ENCODE measurements at places on chromosomes 1 and 21. TPM values are rescaled to one million over a fixed set of nuclear protein-coding genes. Genes with fewer than 3 reads are reported as not detected.

PSEN2 gene
- 11.0 TPM for total RNA-seq

TADA1 gene
- total RNA-seq: 15.2 TPM

OR2G6 gene
- 1.1 TPM for total RNA-seq

LTN1 gene
- total RNA-seq: 13.8 TPM

FMOD gene
- total RNA-seq: 0.26 TPM

- no peak overlapping the region for H3K4me3 ChIP-seq
- H3K27me3 ChIP-seq: no peaks in the 10 kb centered on the region
- no peak for DNase-seq
- peaks cover 82% of the 10 kb centered on the region for H3K36me3 ChIP-seq
- no peak overlapping the region for H3K27ac ChIP-seq
Observed at GRCh38 chr1:39567302-39567701, 9.3 kb downstream of the PABPC4 start.

DNA sequence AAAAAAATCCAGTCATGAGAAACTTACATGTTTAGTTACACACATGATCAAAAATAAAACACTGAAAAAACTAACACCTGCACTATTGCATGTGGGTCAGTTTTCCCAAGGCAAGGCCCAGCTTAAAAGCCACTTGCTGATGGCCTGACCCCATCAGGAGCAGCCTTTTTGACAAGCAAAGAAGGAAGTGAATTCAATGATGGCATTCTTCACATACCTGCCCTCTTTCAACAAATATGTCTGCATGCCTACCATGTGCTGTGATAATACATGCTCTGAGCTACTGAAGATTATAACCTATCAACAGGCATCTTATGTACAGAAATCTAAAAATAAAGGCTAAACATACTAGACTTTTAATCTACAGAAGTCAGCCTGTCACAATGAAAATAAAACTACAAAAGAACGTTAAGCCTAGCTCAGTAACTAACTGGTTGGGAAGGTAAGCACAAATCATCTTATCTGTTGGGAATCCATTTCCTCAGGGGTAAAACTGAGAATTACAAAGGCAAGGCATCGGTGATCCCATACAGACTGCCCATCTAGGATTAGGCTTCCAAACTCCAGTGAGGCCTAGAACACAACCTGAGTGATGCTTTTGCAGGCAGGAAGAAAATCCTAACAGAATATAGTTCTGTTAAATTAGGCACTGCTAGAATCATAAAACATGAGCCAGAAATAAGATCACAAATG lies 14.5 kb downstream of the SORT1 start:
- H3K4me3 ChIP-seq: no peak overlapping the region

DNA sequence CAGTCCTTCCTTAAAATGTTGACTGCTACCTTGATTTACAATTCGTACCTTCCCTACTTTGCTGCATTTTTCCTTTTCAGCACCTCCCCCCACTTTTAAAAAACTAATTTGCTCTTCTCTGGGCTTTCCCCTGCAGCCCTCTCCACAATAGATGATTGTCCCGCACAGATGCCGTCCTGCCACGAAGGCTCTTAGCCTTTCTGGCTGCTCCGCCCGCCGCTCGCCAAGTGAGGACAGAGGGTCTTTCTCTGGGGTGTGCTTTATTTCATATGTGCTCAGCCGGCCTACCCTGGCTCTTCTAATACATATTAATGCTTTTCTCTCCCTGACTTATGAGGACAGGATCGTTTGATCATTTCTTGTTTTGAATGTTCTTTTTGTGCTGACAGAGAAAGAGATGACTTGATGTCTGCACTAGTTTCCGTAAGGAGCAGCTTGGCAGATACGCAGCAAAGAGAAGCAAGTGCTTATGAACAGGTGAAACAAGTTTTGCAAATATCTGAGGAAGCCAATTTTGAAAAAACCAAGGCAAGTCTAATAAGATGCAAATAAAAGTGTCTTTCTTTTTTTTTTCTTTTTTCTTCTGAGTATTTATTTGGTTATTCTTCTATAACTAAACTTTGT lies 60.6 kb downstream of the SDCCAG8 start:
- no peaks in the 10 kb centered on the region for H3K36me3 ChIP-seq
- no peak overlapping the region for H3K4me3 ChIP-seq
- no peaks in the 10 kb centered on the region for H3K27me3 ChIP-seq
- H3K27ac ChIP-seq: peak overlapping the region; percentile 34

DNA sequence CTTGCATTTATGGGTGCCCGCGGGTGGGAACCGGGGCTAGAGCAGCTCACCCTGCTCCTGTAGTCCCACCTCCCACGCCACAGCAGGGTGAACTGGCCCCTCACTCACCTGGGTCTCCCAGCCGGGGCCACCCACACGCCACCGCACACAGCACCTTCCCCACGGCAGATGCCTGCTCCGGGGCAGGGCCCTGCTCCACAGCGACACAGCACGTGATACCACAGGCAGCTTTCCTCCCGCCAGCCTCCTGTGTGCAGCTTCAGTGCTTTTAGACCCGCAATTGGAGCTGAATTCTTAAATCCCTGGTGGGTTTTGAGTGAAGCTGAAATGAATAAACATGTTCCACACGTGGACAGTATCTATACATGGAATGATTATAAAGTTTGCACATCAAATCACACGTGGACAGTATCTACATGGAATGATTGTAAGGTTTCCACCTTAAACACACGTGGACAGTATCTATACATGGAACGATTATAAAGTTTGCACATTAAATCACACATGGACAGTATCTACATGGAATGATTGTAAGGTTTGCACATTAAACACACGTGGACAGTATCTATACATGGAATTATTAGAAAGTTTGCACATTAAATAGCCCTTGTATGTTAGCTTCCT lies 93.1 kb upstream of the COL6A1 start:
- DNase-seq: no peak
- no peak overlapping the region for H3K4me3 ChIP-seq

DNA sequence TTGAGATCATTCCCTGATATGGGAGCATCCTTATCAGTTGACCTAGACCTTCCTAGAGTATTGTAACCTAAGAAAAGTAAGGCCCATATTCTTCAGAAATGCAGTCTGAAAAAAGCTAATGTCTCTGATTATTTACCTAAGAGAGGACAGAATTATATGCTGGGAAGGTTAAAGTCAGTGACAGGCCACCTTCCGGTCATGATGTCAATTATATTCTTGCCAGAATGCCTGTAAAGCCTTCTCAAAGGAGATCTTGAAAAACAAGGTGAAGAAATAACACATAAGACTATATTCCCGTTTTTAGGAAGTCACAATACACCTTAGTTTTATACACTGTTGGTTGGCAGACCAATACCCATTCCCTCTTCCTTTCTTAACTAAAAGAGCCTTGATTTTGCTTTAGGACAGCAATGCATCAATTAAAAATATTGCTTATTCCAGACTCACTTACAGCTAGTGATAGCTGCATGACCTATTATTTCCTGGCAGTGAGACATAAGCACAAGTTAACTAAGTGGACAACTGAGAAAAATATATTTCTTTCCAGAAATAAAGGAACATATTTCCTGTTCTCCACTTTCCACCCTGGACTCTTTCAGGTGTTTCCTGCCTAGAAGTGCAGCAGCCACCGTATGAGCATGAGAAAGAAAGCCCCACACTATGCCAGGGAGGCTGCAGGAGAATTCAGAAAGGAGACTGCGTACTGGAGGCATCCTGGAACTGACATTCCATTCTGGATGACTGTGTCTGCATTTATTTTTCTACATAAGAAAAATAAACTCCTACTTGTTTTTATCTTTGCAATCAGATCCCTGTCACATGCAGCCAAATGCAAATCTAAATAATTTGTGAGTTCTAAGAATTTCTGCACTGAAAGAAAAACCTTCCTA lies 332.9 kb upstream of the PTBP2 start:
- no peak overlapping the region for H3K27ac ChIP-seq
- DNase-seq: no peak
- no peak overlapping the region for H3K4me3 ChIP-seq
- no peaks in the 10 kb centered on the region for H3K36me3 ChIP-seq
- H3K4me1 ChIP-seq: no peaks in the 10 kb centered on the region

DNA sequence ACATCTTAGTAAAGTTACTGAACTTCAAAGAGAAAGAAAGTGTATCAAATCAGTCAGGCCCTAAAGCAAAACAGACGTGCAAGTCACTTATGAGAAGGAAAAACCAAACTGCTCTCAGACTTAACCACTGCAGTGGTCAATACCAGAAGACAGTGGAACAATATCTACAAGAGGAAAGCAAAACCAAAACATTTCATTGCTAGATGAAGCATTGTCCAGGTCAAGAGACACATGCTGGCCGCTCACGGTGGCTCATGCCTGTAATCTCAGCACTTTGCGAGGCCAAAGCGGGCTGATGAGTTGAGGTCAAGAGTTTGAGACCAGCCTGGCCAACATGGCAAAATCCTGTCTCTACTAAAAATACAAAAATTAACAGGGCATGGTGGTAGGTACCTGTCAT lies 82.0 kb upstream of the MROH9 start:
- H3K27me3 ChIP-seq: no peaks in the 10 kb centered on the region
- DNase-seq: peak; percentile 39
- H3K27ac ChIP-seq: no peak overlapping the region
- H3K4me3 ChIP-seq: no peak overlapping the region
- no peaks in the 10 kb centered on the region for H3K36me3 ChIP-seq
- peaks cover 10% of the 10 kb centered on the region for H3K4me1 ChIP-seq

DNA sequence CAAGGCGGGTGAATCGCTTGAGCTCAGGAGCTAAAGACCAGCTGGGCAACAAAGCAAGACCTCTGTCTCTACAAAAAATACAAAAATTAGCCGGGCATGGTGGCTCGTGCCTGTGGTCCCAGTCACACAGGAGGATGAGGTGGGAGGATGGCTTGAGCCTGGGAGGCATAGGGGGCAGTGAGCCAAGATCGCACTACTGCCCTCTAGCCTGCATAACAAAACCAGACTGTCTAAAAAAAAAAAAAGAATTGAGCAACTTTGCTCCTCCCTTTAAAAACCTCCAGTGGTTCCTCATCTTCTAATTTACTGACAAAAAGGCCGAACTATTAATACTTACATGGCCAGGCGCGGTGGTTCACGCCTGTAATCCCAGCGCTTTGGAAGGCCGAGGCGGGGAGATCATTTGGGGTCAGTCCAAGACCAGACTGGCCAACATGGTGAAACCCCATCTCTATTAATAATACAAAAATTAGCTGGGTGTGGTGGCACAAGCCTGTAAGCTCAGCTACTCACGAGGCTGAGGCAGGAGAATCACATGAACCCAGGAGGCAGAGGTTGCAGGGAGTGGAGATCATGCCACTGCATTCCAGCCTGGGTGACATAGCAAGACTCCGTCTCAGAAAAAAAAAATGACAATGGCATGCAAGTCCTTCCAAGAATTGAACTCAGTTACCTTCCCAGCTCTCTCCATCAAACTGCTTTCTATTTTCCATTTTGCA lies 4.4 kb downstream of the ACBD3 start:
- peaks cover 7% of the 10 kb centered on the region for H3K4me1 ChIP-seq
- H3K36me3 ChIP-seq: peaks cover 14% of the 10 kb centered on the region
- no peak for DNase-seq
- no peak overlapping the region for H3K27ac ChIP-seq

DNA sequence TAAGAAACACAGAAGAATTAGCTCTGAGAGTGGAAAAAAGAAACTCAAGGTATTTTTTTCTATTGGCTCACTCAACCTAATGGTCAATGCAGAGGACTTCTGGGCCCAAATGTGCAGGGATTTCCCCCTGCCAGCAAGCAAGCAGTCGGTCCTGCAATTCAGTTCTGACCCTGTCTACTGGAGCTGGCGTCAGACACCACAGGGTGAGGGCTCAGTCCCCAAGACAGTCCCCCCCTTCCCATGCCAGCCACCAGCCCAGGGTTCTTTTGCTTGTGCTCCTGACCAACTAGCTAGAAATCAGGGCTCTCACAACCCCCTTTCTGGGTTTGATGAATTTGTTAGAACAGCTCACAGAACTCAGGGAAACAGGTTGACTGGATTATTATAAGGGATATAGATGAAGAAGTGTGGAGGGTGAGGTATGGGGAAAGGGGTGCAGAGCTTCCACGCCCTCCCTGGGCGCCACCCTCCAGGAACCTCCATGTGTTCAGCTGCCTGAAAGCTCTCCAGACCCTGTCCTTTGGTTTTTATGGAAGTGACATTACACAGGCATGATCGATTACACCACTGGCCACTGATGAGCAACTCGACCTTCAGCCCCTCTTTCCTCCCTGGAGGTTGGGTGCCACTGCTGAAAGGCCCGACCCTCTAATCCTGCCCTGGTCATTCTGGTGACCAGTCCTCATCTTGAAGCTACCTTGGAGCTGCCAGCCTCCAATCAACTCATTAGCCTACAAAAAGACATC lies 22.5 kb upstream of the PWP2 start:
- DNase-seq: no peak
- H3K4me3 ChIP-seq: no peak overlapping the region
- peaks cover 45% of the 10 kb centered on the region for H3K36me3 ChIP-seq
- no peak overlapping the region for H3K27ac ChIP-seq

DNA sequence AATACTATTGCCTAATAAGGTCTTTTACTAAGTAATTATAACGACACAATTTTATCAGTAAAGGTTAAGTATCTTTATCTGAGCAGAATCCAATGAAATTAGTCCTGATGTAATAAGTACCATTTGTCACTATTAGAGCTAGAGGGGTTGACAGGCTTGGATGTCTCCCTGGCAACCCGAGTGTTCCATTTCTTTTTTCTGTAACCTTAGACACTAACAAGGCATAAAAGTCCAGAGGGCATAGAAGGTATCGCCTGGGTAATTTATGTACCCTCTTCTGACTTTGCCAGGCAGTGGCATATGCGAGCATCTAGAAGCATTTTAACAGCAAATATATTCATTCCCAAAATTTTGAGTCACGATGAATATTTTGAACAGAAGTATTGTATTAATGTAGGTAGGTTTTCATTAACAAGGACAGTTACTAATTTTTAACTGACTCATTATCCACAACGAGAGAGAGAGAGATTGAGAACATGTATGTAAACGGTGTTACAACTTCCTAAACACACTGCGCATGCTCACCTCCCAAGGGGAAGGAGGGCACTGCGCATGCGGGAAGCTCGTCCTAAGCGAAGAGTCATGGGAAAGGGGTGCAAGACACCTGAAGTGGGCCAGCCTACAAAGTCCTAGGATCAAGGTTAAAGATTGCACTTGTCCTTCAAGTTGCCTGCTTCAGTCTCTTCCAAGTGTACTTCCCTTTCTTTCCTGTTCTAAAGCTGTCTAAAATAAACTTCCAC lies 423.9 kb downstream of the DSCAM start:
- H3K4me3 ChIP-seq: no peak overlapping the region
- no peaks in the 10 kb centered on the region for H3K4me1 ChIP-seq
- no peaks in the 10 kb centered on the region for H3K36me3 ChIP-seq
- no peak overlapping the region for H3K27ac ChIP-seq
- no peak for DNase-seq
